Fibroblast of pulmonary artery (primary cell): ENCODE measurements at places on chromosomes 12 and 14.
A peak's percentile ranks its signal among the peaks of the same experiment; 100 is the strongest.

- peak; percentile 56 for DNase-seq
These were observed 141.9 kb downstream of the ANO6 start for GRCh38 chr12:45357539-45358417.

- DNase-seq, result no peak
These were observed 151.4 kb upstream of the EEA1 start for GRCh38 chr12:93080452-93080851.

DNA sequence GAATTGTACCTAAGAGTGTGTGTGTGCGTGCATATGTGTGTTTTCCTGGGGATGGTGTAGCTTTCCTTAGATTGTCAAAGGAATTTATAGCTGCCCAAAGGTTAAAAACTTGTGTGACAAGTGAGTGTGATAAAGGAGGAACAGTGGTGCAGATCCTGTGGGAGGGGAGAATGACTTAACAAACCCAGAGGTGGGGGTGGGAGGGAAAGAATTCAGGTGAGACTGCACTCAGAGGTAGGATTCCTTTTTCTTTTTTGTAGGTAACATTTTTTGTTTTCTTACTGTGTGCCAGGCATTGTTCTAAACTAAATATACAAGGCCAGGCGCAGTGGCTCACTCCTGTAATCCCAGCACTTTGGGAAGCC, 45.3 kb upstream of the SINHCAF start:
- no peak for DNase-seq

DNA sequence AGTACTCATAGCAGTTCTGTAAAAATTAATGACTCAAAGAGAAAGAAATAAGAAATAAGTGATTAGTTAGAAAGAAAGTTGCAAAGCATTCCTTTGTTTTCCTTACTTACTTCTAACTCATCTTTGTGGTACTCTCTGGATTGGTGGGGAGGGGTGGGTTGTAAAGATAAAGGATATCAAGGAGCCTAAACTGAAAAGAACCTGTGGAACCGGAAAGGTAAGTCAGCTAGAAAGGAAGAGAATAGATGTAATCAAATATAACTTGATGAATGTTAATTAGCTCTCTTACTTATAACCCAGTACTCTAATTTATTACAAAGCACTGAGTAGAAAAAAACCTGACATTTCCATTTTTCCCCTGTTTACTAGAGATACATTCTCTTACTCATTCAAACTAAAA, 37.5 kb upstream of the KRR1 start:
- no peak for DNase-seq

GRCh38 chr14:105742531-105742848, 216.1 kb downstream of the TMEM121 start:
- DNase-seq, result no peak

- no peak for DNase-seq
These were observed 5.1 kb upstream of the OAS2 start for GRCh38 chr12:112973011-112973735.

DNA sequence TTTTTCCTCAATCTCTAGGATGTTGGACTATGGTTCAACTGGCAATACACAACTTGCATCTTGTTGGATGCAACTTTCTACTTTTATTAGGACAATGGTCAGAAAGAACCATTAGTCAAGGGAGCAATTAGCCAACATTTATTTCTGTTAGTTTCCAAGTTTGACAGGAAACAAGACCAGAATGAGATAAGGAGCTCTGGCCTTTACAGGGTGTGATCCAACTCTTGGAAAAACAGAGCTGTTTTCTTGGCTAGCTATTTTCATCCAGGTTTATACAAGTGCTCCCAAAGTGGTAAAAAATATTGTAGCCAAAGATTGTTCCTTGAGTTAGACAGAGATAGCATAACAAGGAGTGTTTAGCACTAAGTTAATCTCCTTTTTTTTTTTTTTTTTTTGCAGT, 3.9 kb upstream of the SYNE2 start:
- peak; percentile 46 for DNase-seq

- DNase-seq, result peak; percentile 58
These were observed 1.5 kb downstream of the IRF2BPL start for GRCh38 chr14:77026930-77027537.

DNA sequence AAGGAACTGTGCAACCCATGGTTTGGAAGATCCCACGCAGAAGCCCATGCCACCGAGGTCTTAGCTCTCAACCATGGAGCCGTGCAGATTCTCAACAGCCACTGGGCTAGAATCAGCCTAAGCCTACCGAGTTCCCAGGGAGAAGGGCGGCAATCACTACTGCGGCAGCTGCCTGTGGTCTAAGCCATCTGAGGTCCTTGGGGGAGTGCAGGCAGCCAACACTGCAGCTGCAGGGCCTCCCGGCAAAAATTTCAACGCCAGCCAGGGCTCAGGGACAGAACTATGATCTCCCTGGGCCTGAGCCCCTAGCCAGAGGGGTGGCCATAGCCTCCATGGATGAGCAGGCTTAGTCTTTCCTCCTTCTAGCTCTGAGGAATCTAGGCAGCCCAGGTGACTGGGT, 156.8 kb upstream of the CLEC14A start:
- no peak for DNase-seq

DNA sequence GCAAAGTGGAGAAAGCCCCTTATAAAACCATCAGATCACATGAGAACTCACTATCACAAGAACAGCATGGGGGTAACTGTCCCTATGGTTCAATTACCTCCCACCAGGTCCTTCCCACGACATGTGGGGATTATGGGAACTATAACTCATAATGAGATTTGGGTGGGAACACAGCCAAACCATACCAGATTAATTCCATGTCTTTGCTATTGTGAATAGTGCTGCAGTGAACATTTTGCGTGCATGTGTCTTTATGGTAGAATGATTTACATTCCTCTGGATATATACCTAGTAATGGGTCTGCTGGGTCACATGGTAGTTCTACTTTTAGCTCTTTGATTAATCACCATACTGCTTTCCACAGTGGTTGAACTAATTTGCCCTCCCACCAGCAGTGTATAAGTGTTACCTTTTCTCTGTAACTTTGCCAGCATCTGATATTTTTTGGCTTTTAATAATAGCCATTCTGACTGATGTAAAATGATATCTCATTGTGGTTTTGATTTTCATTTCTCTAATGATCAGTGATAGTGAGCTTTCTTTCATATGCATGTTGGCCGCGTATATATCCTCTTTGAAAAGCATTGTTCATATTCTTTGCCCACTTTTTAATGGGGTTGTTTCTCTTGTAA, 29.7 kb upstream of the SAV1 start:
- DNase-seq, result no peak

DNA sequence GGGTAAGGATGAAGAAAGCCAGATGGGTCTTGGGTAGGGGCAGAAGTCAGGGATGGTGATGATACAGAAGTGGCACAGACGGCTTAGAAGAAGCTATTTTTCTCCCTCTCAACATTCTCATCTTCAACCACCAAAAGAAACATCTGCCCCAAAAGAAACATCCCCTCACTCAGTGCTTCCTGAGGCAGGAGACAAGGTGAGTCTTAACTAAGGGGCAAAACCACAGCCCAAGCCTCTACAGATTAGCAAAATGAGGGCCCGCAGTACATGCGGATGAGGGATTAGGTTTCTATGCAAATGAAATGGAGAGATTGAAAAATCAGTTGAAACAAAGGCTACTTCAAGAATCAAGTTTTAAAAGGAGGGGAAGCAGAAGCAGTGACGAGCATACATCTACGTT, 241.3 kb upstream of the CCDC196 start:
- DNase-seq, result no peak

- no peak for DNase-seq
These were observed 216.3 kb upstream of the GARIN6 start for GRCh38 chr12:99431203-99431602.

- DNase-seq, result no peak
These were observed 155.2 kb upstream of the E2F7 start for GRCh38 chr12:77220586-77220985.

GRCh38 chr14:78107166-78107565, 63.0 kb upstream of the NRXN3 start:
- no peak for DNase-seq

- DNase-seq, result peak; percentile 20
These were observed 279.9 kb downstream of the RPS29 start for GRCh38 chr14:49306152-49306751.

DNA sequence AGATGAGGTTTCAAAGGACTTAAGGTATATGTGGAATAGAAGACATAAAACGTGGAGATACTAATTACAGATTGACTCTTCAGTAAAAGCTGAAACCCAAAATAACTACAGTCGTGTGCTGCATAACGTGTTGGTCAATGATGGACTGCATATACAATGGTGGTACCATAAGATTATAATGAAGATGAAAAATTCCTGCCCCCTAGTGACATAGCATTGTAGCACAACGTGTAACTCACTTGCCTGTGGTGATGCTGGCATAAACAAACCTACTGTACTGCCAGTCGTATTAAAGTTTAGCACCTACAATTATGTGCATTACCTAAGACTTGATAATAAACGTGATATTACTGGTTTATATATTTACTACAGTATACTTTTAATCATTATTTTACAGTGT, 150.3 kb downstream of the LRRK2 start:
- peak; percentile 3 for DNase-seq

DNA sequence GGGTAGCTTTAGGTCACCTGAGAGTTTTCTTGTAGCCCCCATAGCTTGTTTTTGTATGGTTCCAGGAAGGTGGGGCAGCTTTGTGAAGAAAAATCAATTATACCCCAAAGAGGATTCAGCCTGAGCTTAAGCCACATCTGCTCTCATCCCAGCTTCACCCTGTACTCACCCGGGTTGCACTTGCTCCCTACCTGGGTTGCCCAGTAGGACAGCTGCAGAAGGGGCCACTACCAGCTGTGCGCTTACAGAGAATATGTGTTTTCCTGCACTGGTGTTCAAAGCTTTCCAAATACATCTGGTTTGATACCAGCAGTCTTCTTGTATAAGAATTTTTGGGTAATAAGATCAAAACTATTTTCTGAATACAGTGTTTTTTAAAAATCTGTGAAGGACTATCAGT, 3.0 kb upstream of the SLC38A1 start:
- no peak for DNase-seq

GRCh38 chr12:132600048-132601032, 10.0 kb downstream of the LRCOL1 start:
- peak; percentile 71 for DNase-seq

- peak; percentile 36 for DNase-seq
These were observed 229.4 kb downstream of the CNTN1 start for GRCh38 chr12:40921563-40922163.
